ENCODE measurements at places on chromosomes 11 and 22. TPM values are rescaled to one million over a fixed set of nuclear protein-coding genes. Genes with fewer than 3 reads are reported as not detected.

The PDGFB gene
- total RNA-seq = 16.2 TPM

The KIRREL3 gene
- 0.08 TPM for total RNA-seq

The ARHGEF17 gene
- 51.5 TPM for total RNA-seq

- no peak for DNase-seq
These were observed 181.5 kb downstream of the FAM76B start for GRCh38 chr11:95608093-95608492.

GRCh38 chr11:133974836-133975487 is 18.2 kb upstream of the IGSF9B start:
- DNase-seq = no peak

DNA sequence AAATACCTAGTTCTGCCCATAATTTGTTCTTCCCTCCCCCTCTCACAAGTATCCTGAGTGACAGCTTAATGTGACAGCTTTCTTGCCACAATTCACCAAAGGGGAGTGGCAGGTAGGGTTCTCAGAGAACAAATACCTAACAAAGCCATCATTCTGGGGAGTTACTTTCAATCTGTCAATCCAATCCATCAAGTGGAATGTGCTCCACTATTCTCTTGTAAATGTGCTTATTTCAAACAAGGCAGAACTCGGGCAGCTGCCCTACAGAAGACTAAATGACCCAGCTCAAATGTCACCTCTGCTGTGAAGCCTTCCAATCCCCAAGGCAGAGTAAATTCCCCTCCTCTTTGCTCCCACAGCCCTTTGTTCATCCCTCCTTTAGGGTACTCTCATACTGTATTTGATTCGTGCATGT is 27.8 kb downstream of the LGR4 start:
- no peak for DNase-seq

DNA sequence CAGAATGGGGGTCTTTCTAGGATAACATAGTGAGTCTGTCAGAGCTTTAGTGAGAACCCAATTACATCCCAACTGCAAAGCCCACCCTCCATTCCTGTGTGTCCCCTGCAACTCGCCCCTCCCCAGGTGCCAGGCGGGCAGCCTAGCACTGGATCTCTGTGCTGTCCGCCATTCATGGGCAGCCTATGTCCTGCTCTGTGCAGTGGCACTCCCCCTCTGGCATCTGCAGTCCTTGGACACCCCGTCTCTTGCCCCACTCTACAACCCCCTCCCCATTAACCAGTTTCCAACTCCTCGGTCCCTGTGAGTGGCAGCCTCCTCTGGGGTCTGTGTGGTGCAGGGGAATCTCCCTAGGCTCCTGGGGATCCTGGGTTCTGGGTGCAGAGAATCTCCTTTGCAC is 37.0 kb downstream of the MYO7A start:
- peak; percentile 11 for DNase-seq

GRCh38 chr22:46366801-46367706 is 31.5 kb downstream of the TRMU start:
- peak; percentile 30 for DNase-seq

- no peak for DNase-seq
These were observed 520.2 kb downstream of the BRD1 start for GRCh38 chr22:49307481-49307830.

DNA sequence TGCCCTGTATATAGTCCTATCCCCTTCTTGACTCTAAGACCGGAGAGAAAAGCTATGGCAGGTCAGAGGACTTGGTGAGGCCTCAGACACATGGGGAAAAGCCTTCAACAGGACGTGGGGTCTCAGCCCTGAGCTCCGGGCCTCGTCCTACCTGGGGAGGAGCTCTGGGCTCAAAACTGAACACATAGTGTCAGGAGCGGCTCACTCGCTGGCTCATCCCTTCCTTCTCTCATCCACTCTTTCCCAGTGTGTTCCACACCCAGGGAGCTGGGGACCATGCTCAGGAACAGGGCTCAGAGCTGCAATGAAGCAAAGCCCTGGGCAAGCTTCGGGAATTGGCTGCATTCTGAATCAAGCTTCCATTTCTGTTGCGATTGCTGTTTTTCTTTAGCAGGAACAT is 14.5 kb downstream of the ADAMTS15 start:
- DNase-seq = no peak

DNA sequence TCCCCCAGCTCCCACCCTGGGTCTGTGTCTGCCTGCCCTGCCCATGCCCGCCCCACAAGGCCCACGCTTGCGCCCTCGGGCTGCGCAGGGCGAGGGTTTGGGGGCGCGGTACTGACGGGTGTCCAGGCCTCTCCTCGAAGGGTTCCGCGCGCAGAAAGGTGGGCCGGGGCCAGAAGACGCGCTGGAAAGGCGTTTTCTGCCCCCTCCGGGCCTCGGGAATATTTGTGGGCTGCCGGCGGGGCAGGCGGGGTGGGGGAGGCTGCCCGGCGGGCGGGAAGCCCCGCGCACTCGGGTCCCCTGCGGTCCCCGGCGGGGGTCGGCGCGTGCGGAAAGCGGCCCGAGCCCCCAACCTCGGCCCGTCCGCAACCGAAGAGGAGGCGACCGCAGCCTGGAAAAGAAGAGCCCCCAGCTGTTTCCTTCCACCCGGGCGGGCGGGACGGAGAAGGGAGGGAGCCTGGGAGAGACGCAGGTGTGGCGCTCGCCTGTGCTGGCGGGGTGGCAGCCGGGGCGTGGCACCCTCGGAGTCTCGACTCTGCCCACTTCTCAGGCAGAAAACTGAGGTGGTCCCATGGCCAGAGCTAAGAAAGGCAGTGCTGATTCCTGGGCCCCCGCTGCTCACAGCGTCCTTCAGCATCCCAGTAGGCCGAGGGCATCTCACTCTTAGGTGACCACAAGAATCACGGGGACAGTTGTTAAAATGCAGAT is 59.0 kb downstream of the THAP12 start:
- DNase-seq = no peak

DNA sequence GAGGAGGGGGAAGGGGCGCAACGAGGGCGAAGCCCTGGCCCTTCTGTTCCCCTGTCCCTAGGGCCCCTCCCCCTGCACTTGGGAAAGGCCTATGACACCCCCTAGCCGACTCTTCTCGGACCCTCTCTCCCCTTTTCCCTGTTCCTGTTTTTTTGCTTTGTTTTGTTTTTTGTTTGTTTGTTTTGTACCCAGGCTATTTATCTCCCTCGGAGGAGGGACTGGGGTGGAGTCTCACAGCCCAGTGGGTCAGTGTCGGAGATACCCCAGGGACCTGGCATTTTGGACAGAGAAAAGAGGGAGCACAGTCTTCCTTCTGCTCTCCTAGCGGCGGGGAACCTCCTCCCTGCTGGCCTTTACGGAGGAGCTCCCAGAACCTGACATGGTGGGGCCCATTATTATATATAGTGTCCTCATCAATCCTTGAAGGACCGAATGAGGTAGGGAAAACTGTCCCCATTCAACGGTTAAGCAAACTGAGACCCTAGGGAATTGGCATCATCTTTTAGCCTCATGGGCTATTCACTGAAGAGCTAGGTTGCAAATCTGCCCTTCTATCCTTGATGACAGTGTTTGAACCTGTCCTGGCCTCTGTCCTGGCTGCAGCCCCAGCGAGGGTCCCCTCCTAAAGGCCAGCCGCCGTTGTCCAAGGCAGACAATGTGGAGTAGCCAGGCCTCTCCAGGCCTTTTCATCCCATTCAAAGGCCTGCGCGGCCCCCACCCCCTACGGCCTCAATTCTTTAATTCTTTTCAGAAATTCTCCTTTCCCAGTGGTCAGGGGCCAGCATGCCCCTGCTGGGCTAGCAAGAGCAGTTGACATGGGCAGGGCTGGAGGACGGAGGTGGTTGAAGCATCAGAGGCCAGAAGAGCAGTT is 911 bp downstream of the EMID1 start:
- no peak for DNase-seq

- DNase-seq = no peak
These were observed 131.2 kb downstream of the ARL14EP start for GRCh38 chr11:30454111-30454510.

DNA sequence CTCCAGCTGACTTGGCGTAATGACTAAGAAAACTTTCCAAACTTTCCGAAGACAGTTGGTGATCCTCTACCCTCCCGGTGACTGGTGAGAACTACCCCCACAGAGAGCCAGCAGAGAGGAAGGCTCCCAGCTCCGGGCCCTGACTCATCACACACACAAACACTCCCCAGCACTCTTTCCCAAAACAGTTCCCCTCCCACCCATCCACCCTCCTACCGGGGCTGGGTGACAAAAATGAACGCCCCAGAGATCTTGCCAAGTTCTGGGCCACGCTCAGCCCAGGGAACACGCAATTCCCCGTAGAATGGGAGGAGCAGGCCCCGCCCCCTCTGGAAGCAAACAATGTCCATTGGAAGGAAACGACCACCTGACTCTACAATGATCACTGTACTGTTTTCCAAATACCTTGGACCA is 21.3 kb upstream of the JAM3 start:
- DNase-seq = peak; percentile 82

DNA sequence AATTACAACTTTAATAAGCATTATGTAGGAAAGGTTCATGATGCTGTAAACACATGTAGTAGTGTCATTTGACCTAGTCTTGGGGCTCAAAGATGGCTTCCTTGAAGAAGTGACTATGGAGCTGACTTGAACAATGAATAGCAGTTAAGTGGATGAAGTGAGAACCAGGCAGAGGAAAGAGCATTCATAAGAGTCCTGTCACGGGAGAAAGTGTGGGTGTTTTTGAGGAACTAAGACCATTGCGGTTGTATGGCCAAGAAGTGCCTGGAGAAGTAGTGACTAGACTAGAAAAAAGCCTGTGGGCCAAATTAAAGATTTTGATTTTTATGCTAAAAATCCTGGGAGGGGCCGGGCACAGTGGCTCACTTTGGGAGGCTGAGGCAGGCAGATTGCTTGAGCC is 7.2 kb upstream of the IL18BP start:
- DNase-seq = no peak

- no peak for DNase-seq
These were observed 123.0 kb downstream of the TRIM44 start for GRCh38 chr11:35785287-35786167.

- DNase-seq = peak; percentile 24
These were observed 1.8 kb downstream of the LARGE2 start for GRCh38 chr11:45924036-45924915.

GRCh38 chr22:20566420-20567260 is 59.2 kb downstream of the MED15 start:
- peak; percentile 55 for DNase-seq

GRCh38 chr11:118742304-118742703 is 48.7 kb downstream of the DDX6 start:
- no peak for DNase-seq
